Left forelimb (tissue), 1 donor: ENCODE measurements at places on chromosomes 13 and 19.
A peak's percentile ranks its signal among the peaks of the same experiment; 100 is the strongest.

GRCh38 chr19:57171551-57172081, 4.3 kb upstream of the DUXA start:
- DNase-seq, result peak; percentile 70

DNA sequence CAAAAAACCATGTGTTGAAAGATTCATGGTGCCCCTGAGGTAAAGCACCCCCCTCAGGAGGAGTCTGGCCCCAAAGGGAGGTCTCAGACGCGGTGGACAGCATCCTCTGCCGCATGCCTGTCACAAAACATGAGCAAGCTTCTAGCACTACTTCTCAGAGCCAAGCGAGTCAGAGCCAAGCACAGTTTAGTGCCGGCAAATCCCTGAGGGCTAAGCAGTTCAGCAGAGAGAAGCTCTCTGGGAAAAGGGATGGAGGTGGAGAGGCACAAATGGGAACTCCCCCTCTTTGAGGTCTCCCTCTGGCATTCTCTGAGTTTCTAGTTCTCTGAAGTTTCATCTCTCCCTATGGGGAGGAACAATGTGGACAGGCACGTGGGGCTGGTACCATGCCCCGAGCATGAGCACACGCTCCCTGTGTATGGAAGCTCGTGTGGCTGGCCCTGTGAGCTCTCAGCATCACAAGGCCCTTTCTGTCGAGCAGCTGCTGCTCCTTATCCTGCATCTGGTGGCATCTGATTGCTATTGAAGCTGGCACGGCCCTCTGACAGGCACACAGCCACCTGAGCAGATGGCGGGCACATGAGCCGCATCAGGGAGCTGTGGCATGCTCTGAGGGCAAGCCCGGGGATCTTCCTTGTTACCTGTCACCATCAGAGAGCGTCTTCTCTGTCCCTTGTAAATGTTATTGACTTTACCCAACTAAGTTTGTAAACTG, 325.1 kb downstream of the SLC7A1 start:
- DNase-seq, result no peak

- DNase-seq, result no peak
Observed at GRCh38 chr19:15287496-15287895, 44.8 kb downstream of the BRD4 start.

DNA sequence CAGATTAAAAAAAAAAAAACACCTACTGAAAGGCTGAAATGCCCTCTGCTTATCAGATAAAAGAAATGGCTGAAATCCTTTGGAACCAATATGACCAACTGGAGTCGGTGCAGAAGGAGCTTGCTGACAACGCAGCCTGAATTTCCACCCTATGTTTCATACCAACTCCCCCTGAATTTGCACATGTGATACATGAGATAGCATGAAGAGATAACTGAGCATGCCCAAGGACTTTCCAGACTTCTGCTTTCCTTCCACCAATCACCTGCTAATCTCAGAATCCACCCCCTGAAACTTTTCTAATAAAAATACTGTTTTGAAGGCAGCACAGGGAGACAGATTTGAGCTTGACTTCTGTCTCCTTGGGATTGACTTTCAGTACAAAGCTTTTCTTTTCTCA, 32.2 kb upstream of the WDFY2 start:
- no peak for DNase-seq

DNA sequence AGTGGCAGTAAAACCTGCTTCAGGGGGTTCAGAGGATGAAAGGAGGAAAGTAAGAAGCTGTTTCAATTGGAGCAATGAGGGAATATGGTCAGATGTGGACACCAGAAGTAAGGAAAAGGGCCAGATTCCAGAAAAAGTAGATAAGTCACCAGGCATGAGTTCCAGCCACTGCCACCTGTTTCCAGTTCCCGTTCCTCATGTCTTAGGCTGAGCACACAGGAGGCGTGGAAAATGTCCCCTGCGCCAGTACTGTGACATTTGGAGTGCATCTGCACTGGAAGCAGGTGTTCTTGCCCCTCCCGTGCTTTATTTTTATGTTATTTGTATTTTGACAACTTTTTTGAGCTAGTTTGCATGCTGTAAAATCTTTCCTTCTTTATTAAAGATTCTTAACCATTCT, 25.3 kb downstream of the LMO7 start:
- no peak for DNase-seq

- DNase-seq, result no peak
Observed at GRCh38 chr13:43584751-43585150, 202.0 kb downstream of the ENOX1 start.

DNA sequence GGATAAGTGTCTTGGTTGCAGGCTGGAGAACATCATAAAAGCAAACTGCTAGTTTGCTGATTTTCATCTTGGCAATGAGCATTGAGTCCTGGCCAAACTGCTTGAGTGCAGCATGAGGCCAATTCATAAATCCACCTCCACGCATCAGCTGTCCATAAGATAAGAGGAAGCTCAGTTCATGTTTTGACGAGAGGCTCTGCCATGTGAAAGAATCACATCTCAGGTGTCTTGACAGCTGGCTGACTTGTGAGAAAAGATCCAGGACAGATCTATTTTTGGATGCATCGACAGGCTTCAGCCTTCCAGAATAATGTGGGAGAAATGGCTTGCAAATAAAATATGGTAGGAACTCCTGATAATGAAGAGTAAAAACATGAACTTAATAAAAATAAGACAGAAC, 5.4 kb upstream of the ZNF682 start:
- DNase-seq, result no peak

GRCh38 chr13:102718746-102719145, 23.9 kb upstream of the METTL21C start:
- no peak for DNase-seq

DNA sequence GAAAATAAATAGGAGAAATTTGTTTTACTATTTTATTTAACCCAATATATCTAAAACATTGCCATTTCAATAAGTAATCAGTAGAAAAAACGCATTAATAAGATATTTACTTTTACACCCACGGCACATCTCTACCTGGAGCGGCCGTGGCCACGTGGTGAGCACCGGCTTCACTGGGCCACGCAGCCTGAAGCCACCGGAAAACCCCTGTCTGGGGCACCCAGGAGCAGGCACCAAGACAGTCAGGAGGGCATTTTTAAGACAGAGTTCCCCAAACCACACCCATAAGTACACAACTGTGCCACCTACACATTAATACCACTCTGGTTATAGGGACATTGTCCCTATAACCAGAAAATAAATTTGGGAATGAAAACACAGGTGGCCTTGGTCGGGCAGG, 80.9 kb downstream of the SPACA7 start:
- DNase-seq, result no peak

DNA sequence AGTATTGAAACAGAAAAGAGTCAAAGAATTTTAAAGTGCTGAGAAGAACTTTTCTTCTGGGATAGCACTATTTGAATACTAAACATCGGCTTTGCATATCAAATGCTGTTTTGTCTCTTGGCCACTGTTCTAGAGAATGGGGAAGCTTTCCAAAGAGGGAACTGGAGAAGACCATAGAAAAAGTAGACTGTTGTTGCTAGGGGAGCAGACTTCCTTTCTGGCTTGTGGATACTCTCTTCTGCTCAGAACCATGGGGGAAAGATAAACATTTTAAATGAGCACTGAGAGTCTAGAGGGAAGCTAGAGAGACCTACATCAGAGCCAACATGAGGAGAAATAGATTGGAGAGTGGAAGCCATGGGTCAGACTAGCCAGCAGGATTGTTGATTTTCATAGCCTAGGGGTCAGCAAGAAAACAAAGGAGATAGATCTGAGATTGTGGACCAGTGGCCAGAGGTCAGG, 315.7 kb downstream of the KCTD12 start:
- no peak for DNase-seq

GRCh38 chr19:17646441-17646840, 41.7 kb downstream of the UNC13A start:
- DNase-seq, result no peak

- no peak for DNase-seq
Observed at GRCh38 chr13:44306371-44307192, 67.0 kb upstream of the SERP2 start.

DNA sequence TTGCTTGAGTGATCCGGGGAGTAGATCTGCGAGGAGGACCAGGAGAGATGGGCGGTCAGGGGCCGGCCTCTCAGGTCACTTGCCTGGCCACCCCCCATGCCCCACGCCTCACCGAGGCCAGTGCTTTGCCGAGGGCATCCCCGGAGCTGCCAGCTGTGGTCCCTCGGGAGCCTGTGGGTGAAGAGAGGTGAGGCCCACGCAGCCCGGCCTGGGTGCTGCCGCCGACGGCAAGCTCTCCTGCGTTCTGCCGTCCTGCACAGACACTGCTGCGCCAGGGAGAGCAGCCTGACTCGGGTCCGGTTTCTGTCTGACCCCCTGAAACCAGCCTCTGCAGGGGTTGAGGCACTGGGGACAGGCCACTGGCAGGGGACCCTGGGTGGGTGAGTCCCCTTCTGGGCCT, 15.8 kb upstream of the UQCR11 start:
- DNase-seq, result no peak

GRCh38 chr13:112799394-112799793, 109.6 kb downstream of the ATP11A start:
- no peak for DNase-seq

DNA sequence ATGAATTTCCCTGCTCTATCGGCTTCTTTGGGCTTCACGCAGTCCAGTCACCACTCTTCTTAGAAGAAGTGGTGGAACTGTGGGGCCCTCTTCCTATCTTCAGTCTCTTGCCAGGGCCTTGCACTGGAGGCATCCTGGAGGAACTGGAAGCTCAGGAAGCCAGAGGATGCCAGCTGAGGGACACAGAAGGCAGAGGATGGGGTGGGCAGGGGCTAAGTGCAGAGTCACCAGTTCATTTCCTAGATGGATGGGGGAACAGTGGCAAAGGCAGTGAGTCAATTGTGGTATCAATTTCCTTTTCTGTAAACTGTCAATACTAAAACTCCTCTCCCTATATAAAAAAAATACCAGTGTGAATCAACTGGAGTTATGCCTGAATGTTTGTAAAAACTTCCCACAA, 419.7 kb downstream of the KLF12 start:
- no peak for DNase-seq

DNA sequence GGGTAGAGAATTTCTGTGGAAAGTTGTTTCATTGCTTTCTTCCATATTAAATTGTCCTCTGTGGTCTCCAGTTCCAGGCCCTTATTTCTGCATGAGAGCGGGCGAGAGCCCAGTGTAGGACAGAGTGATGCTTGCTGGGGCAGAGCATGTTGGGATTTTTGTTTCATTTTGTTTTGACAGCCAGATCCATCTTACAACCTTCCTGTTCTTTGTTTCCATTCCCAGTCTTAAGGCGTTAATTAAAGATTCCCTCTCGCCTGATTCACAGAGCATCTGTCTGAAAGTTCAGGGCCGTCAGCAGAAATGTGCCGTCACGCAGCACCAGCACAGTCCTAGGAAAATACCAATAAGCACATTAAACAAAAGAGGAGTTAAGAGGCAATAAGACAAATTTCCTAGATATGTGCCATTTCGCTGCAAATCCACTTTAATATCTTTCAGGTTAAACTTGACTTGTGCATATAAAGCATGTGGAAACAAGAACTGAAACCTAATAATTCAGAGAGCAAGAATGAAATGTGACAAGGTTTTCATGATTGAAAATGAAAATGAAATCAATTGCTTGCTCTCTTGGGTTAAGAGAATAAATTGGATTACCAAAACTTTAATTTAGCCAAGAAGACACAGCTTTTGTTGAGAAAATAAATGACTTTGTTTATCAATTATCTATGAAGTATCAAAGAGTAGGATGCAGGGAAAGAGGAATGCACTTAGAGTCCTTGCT, 210.7 kb upstream of the SLC10A2 start:
- DNase-seq, result no peak
